ENCODE measurements at places on chromosomes 13 and 19. TPM values are rescaled to one million over a fixed set of nuclear protein-coding genes. Genes with fewer than 3 reads are reported as not detected.
A peak's percentile ranks its signal among the peaks of the same experiment; 100 is the strongest.

DNA sequence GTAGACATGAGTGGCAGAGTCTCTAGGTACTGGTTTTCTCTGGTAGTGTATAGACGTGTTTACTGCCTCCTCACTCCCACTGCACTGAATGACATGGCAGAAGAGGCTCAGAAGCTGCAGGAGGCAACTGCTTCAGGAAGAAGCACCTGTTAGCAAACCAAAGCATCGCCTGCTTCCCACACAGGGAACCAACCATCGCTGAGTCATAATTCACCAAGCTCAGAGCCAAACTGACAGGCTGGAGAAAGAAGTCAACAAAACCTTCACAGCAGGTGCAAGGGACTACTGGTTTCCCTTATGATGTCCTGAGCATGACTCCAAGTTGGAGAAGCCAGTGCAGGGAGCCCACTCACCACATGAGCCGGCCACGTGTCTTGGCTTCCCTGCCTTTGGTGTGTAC is 69.8 kb downstream of the KCTD12 start:
- no peaks in the 10 kb centered on the region for H3K36me3 ChIP-seq
- H3K27me3 ChIP-seq: no peaks in the 10 kb centered on the region
- no peaks in the 10 kb centered on the region for H3K4me1 ChIP-seq
- no peak for DNase-seq
- H3K4me3 ChIP-seq: no peak overlapping the region
- H3K27ac ChIP-seq: no peak overlapping the region

- H3K27me3 ChIP-seq: no peaks in the 10 kb centered on the region
- no peaks in the 10 kb centered on the region for H3K4me1 ChIP-seq
- no peak overlapping the region for H3K27ac ChIP-seq
- DNase-seq: no peak
- no peaks in the 10 kb centered on the region for H3K36me3 ChIP-seq
- H3K4me3 ChIP-seq: no peak overlapping the region
Measured at GRCh38 chr13:47798194-47798593, 202.9 kb downstream of the SUCLA2 start.

DNA sequence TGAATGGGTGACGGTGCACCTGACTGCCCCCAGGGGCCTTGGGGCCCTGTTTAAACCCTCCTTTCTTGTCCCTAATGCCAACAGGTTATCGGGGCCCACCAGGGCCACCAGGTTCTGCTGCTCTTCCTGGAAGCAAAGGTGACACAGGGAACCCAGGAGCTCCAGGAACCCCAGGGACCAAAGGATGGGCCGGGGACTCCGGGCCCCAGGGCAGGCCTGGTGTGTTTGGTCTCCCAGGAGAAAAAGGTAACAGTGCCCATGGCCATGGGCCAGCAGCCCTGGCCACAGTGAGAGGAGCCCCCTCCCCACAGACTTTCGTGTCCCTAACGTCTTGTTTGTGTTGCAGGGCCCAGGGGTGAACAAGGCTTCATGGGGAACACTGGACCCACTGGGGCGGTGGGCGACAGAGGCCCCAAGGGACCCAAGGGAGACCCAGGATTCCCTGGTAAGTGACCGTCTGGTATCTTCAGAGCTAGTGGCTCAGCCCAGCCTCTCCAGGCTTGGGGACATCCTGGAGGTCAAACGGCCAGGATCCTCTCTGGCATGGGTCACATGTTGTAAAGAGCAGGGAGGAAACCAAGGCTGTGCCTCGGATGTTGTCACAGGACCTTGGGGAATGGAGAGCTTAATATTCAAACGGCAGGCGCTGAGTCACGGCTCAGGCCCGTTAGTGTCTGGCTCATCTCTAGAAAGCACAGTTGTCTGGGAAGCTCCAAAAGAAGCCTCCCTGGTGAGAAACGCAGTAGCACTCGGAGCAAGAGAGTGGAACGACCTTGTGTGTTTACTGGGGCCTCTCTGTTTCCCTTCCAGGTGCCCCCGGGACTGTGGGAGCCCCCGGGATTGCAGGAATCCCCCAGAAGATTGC is 58.3 kb downstream of the RAB20 start:
- H3K27ac ChIP-seq: no peak overlapping the region
- DNase-seq: no peak
- peaks cover 7% of the 10 kb centered on the region for H3K4me1 ChIP-seq
- peaks cover 62% of the 10 kb centered on the region for H3K36me3 ChIP-seq
- no peaks in the 10 kb centered on the region for H3K27me3 ChIP-seq

DNA sequence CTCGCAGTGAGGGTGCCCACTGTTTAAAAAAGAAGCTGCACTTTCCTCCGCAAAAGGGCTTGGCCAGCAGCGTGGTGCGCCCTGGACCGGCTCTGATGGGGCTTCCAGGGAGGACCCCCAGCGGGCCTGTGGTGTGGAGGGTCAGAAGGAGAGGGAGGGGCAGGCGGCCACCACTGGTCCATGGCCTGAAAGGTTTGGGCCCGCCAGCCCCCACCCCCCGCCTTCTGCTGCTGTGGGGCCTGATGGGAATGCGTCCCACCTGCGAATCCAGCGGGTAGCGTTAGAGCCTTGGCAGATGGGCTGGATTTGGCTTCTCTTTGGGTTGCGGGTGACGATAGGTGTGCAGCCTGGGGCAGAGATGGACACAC is 34.7 kb downstream of the TMEM255B start:
- H3K27ac ChIP-seq: no peak overlapping the region
- H3K4me1 ChIP-seq: no peaks in the 10 kb centered on the region
- H3K4me3 ChIP-seq: no peak overlapping the region
- H3K36me3 ChIP-seq: no peaks in the 10 kb centered on the region

- H3K4me3 ChIP-seq: no peak overlapping the region
- no peak overlapping the region for H3K27ac ChIP-seq
- DNase-seq: no peak
- no peaks in the 10 kb centered on the region for H3K36me3 ChIP-seq
Measured at GRCh38 chr13:48797761-48798160, 144.0 kb downstream of the CYSLTR2 start.

- no peak for DNase-seq
- no peak overlapping the region for H3K4me3 ChIP-seq
- H3K27me3 ChIP-seq: no peaks in the 10 kb centered on the region
Measured at GRCh38 chr19:11931051-11931450, 6.1 kb downstream of the ZNF700 start.

DNA sequence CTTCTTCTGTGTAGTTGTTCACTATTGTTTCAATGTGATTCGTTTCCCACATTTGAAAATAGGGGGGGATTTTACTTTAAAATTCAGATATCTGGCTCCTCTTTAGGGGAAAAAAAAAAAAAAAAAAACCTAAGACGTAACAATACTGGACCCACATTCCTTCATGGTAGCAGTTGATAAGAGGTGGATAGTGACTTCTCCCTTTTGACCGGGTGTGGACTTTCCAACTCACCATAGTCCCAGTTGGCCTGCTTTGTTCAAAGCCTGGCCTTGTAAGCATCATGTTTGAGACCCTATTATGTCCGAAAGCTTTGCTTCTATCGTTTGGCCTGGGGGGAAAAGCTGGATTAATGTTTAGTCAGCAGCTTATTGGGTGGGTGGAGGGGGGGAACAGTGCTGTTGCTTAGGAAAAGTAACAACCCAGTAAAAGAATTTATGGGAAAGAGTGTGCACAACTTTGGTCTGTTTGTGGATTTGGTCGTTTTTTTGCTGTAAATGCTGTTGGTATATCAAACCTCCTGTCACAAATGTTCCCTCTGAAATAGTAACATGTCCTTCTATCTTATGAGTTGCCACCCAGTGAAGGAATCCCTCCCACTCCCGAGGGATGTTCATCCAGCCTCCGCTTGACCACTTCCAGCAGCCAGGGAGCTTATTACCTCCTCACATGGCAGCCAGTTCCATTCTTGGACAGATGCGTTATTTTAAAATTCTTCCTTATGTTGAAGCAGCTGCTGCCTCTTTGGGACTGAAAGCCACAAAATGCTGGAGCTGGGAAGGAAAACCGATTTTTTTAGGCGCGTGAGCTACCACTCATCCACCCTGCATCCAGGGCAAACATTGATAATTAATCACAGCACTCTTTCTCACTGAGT is 10.4 kb downstream of the SAMD4B start:
- H3K27ac ChIP-seq: no peak overlapping the region
- H3K36me3 ChIP-seq: peaks cover 84% of the 10 kb centered on the region
- peaks cover 22% of the 10 kb centered on the region for H3K4me1 ChIP-seq

GRCh38 chr13:73338389-73338788 is 279.6 kb downstream of the KLF5 start:
- H3K27me3 ChIP-seq: no peaks in the 10 kb centered on the region
- peak overlapping the region; percentile 55 for H3K27ac ChIP-seq
- no peak overlapping the region for H3K4me3 ChIP-seq
- no peaks in the 10 kb centered on the region for H3K36me3 ChIP-seq
- no peak for DNase-seq
- H3K4me1 ChIP-seq: peaks cover 24% of the 10 kb centered on the region

- peak; percentile 49 for DNase-seq
- no peaks in the 10 kb centered on the region for H3K27me3 ChIP-seq
- no peak overlapping the region for H3K27ac ChIP-seq
- H3K4me3 ChIP-seq: no peak overlapping the region
- H3K4me1 ChIP-seq: no peaks in the 10 kb centered on the region
Measured at GRCh38 chr19:33063356-33063752, 1.3 kb downstream of the RHPN2 start.

DNA sequence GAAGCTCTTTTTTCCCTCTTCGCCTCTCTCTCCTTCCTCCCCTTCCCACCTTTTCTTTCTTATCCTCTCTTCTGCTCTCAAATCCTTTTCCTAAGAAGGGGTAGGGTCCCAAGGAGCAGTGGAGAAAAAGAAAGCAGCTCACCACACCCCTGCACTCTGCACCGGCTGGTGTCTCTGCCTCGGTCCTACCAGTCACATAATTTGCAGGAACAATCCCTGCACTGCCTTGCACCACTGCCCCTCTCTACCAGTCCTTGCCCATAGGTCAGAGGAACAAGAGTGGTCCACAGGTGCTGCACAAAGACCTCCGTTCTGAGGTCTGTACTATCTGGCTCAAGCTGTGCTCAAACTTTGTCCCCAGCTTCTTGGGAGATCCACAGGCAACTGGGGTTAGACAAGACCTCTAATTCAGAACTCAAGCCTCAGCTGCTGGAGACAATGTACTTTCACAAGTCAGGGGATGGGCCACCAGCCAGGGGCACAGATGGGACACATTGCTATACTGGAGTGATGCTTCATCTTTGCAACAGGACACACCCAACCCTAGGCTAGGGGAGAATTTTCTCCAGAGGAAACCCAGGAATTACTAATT is 125.4 kb upstream of the ZNF507 start:
- DNase-seq: no peak
- H3K36me3 ChIP-seq: no peaks in the 10 kb centered on the region
- H3K4me3 ChIP-seq: no peak overlapping the region
- no peaks in the 10 kb centered on the region for H3K27me3 ChIP-seq
- no peak overlapping the region for H3K27ac ChIP-seq
- peaks cover 4% of the 10 kb centered on the region for H3K4me1 ChIP-seq

DNA sequence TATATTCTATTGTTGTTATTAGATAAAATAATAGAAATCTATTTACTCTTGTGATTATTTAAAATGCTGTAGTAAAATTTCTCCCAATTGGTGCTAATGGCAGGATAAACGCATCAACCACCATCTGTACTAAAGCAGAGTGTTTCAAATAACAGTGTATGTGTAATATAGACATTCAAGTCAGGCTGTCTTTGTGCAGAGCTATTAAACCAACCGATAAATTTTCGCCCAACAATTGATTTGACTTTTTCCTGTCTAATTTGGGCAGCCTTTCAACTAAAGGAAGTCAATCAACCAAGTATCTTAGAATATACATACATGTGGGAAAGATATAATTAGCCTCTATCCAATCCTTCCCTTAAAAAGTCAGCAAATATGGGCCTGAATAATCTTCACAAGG is 5.8 kb downstream of the AMER2 start:
- no peak overlapping the region for H3K4me3 ChIP-seq
- no peak for DNase-seq
- no peaks in the 10 kb centered on the region for H3K4me1 ChIP-seq
- no peak overlapping the region for H3K27ac ChIP-seq

DNA sequence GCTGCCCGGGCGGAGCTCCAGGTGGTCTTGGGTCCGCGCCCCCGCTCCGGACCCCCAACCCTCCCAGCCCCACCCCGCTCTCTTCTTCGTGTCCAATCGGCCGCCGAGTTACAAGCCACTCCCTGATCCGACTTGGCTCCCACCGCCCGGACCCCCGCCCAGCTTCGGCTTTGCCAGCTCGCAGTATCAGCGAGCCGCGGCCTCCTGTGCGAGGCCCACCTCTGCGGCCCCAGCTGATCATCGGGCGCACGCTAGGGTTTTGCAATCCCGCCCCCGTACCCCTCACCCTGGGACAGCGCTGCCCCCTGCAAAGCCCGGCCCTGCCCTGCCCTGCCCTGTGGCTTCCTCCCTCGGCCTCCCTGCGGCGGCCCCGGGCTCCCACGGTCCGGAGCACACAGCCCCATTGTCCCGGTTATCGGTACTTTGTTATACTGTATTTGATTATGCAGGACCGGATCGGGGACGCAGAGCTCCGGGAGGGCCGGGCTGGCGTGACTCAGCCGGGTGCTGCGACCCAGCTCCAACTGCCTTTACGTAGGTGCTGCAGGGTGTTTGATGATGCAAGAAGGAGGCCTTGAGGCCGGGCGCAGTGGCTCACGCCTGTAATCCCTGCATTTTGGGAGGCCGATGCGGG is 598 bp upstream of the LPAR2 start:
- H3K36me3 ChIP-seq: no peaks in the 10 kb centered on the region
- H3K27me3 ChIP-seq: no peaks in the 10 kb centered on the region
- no peaks in the 10 kb centered on the region for H3K4me1 ChIP-seq
- H3K4me3 ChIP-seq: no peak overlapping the region

GRCh38 chr13:113851826-113852535 is 11.9 kb downstream of the GAS6 start:
- H3K4me3 ChIP-seq: no peak overlapping the region
- H3K4me1 ChIP-seq: no peaks in the 10 kb centered on the region
- DNase-seq: no peak
- H3K27ac ChIP-seq: no peak overlapping the region
- H3K27me3 ChIP-seq: no peaks in the 10 kb centered on the region

DNA sequence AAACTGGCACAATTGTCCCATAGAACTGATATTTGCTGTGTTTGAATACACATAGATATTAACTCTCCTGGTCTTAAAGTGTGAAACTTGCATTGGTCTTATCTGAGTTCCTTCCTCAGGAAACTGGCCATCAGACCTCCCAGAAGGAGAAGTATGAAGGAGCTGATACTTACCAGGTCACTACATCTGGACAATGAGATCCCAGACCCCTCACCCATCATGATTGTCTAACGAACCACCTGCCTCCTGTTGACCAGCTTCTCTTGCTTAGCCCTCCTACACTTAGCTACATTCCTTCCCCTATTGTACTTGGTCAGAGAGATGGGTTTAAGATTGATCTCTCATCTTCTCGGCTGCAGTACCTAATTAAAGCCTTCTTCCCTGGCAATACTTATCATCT is 413.3 kb downstream of the KCTD12 start:
- no peaks in the 10 kb centered on the region for H3K27me3 ChIP-seq
- H3K4me3 ChIP-seq: no peak overlapping the region
- DNase-seq: no peak
- H3K27ac ChIP-seq: no peak overlapping the region
- no peaks in the 10 kb centered on the region for H3K36me3 ChIP-seq
- H3K4me1 ChIP-seq: no peaks in the 10 kb centered on the region

The SLC10A2 gene
- total RNA-seq: not detected

The LILRB5 gene
- 0.02 TPM for total RNA-seq

The MRPS31 gene
- 38.6 TPM for total RNA-seq

The ZNF724 gene
- 38.5 TPM for total RNA-seq

The SERPINE3 gene
- total RNA-seq: not detected

The SIGLECL1 gene
- total RNA-seq: not detected

The RCBTB1 gene
- total RNA-seq: 23.4 TPM

The SYDE1 gene
- total RNA-seq: 37.7 TPM

The TRMT1 gene
- total RNA-seq: 54.1 TPM

All from SJCRH30 (cell line).